ENCODE measurements at places on chromosomes 6 and 20. TPM values are rescaled to one million over a fixed set of nuclear protein-coding genes. Genes with fewer than 3 reads are reported as not detected.

The SGK2 gene
- not detected for total RNA-seq

The TRIM31 gene
- total RNA-seq: not detected

The PACRG gene
- 0.16 TPM for total RNA-seq

The CRISP2 gene
- total RNA-seq: not detected
